ENCODE measurements at places on chromosomes 2 and 18.

DNA sequence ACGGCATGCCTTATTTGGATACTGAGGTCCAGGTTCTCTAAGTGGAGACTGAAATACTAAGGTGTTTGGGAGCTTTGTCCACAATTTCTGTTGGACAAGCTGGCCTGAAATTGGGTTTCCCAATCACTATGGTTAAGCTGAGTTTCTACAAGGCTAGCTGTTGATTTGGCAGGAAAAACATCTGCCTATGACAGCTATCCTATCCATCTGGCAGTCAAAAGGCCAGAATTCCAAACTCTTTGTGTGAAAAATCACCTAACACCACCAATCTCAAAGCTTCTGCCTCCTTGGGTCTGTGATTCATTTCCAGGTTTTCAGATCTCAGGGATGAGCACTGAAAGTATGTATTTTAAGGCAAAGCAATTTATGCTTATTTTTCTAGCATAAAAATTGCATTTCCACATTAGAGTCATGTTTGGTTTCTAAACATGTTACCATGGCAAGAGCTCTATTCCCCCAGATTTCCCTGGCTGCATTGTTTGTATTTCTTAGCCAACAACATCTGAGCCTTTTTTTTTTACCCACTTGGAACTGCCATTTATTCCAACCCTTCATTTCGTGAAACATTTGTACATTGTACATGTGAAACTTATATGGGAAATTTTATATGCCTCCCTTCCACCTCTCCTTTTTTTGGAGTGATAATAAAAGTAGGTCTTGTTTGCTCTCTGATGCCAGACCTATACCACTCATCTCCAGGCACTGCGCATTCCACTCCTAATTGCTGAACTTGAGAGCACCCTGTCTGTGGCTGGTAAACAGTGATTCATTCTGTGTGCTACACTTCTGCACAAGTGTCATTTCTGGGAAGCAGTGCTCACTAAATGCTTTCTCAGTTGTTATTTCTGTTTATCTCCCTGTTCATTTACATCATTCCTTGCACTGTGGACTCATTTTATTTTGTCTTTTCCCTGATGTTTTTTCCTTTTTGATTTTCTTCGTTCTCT lies 15.9 kb upstream of the CCDC85A start:
- DNase-seq, result no peak

GRCh38 chr18:3615374-3615985 lies 165.5 kb downstream of the TGIF1 start:
- DNase-seq, result no peak

GRCh38 chr2:237977380-237977779 lies 10.6 kb downstream of the UBE2F start:
- no peak for DNase-seq

- DNase-seq, result no peak
Measured at GRCh38 chr2:173264603-173265366, 89.9 kb upstream of the CDCA7 start.

- no peak for DNase-seq
Measured at GRCh38 chr2:206031162-206031784, 54.7 kb downstream of the INO80D start.

DNA sequence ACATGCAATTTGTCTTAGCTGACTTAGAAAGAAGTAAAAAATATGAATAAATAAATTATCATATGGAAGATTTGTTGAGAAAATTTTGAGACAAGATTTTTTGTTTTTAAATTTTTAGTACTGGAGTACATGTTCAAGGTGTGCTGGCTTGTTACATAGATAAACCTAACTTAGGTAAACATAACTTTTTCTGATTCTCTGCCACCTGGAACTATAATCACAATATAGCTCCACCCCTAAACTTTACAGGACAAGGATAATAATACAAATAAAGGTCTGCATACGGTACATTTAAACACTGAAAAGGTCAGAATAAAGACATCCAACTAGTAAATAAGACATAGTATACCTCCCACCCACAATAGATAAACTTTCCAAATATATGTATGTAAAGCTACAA lies 330.5 kb downstream of the LRRTM4 start:
- DNase-seq, result no peak

DNA sequence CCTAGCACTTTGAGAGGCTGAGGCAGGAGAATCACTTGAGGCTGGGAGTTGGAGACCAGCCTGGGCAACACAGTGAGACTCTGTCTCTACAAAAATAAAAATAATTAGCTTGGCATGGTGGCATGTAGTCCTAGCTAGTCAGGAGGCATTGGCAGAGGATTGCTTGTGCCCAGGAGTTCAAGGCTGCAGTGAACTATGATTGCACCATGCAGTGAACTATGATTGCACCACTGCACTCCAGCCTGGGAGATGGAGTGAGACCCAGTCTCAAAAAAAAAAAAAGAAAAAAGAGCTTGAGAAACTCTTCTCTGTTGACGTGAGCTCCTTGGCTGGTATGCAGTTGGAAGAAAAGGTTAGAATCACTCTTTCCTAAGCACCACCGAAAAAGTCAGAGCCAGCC lies 125.1 kb upstream of the TNP1 start:
- DNase-seq, result no peak

GRCh38 chr2:109124982-109125592 lies 3.9 kb upstream of the SH3RF3 start:
- DNase-seq, result no peak

DNA sequence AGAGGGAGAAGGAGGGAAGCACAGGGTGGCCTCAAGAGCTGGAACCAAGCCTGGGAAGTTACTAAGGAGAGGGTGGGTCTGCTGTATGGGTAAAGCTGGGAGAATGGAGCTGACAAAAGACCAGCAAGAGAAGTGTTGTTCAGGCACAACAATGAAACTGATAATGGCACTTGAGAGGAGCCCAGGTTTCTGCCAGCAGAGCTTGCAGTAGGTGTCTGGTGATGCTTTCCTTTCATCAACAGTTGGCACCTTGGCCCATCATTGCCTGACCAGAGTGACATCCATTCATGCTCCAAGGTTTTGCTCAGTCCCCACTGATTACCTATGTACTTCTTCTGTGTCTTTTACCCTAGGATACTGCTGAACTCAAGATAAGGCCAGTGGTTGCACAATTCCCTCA lies 92.9 kb upstream of the CXCR4 start:
- DNase-seq, result no peak

- no peak for DNase-seq
Measured at GRCh38 chr2:98805412-98806171, 74.7 kb upstream of the MGAT4A start.

- no peak for DNase-seq
Measured at GRCh38 chr2:100395532-100396350, 21.7 kb downstream of the CHST10 start.

DNA sequence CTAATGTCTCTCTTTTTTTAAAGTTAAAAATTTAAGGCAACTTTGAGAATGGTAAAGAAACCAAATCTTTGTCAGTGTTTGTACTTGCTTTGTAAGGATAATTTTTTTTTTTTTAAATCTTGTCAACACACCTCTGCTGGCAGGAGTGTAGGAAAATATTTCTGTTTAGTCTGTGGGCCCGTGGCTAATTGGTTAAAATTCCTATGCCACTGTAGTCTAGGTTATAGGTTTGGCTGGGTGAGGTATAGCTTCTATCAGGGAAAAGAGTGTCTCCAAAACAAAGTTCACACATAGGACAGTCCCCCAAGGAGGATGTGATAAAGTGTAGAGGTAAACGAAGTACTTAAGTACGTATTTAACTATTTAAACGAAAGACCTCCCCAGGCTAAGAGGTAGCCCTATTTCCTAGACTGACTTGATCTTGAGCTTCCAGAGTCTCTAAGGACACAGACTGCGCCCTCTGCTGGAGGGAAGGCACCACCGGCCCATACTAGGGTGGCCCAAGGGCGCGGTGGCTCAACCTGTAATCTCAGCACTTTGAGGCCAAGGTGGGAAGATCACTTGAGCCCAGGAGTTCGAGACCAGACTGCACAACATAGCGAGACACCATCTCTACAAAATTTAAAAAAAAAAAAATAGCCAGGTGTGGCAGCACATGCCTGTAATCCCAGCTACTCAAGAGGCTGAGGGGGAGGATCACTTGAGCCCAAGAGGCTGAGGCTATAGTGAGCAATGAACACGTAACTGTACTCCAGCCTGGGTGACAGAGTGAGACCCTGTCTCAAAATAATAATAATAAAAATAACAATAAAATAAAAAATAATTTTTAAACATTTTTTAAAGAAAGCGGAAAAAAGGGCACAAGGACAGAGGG lies 8.9 kb downstream of the TEX44 start:
- peak; percentile 66 for DNase-seq

GRCh38 chr2:196170213-196170605 lies 1.2 kb downstream of the STK17B start:
- no peak for DNase-seq

DNA sequence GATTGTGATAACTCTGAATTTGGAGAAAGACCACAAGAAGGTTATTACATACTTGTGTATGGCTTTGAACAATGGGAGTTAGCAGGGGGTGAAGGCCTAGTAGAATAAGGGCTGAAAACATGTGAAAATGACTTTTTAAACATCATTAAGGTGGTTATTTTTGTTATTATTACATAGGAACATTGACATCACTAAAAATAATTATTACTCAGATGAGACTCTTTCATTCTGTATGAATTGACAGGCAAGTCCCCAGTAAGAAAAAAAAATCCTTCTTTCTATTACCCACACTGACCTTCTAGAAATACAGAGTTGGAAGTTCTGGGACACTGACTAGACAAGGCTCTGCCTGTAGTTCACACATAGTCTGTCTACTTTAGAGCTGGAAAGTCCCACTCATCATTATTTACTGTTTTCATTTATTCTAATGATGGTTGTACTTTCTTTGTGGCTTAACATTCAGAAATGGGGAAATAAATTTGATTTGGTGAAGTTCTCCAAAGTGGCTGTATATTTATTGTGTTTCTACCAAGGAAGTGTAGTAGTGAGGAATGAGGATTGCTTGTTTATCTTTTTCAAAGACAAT lies 219.6 kb upstream of the EPAS1 start:
- DNase-seq, result no peak

DNA sequence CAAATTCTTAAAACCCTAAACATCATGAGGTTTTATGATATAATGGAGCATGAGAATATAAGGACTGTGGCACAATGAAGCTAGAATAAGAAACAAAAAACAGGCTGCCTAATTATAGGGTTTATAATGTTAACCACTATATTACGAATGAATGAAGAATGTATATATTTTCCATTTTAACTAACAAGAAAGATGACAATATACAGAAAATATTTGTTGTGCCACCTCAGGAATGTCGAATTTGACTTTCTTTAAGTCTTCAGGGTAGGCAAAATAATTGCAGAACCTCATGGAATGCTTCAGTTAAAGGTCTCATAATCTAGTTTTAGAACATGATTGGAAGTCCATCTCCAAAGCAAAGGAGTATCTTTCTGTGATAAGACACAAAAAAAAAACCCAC lies 282.9 kb upstream of the SLC8A1 start:
- no peak for DNase-seq

- no peak for DNase-seq
Measured at GRCh38 chr2:136356125-136357006, 238.4 kb upstream of the CXCR4 start.

- DNase-seq, result no peak
Measured at GRCh38 chr2:191202881-191203397, 42.3 kb upstream of the MYO1B start.

DNA sequence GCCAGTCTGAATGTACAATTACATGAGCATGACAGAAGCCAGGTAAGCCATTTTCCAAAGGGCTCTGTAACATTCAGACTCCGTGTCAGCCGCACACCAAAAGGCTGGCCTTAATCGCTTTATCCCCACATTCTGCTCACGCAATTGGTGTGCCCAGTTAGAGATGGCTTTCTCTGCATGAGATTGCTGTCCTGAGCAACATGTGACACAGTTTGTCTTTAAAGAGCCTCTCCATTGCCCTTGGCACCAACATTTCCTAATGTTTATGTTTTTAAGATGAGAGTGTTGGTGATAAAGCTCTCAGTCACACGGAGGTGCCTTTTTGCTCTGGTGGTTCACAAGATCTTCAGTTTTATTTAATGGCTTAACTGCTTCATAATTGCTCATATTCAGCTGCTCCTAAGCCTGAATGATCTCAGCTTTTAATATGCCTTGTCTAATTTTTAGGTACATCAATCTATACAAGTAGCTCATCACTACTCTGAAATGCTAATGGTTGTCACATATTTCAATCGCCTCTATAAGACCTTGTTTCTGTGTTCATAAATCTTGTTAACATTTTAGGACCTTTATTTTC lies 164.8 kb upstream of the ACVR2A start:
- DNase-seq, result no peak

DNA sequence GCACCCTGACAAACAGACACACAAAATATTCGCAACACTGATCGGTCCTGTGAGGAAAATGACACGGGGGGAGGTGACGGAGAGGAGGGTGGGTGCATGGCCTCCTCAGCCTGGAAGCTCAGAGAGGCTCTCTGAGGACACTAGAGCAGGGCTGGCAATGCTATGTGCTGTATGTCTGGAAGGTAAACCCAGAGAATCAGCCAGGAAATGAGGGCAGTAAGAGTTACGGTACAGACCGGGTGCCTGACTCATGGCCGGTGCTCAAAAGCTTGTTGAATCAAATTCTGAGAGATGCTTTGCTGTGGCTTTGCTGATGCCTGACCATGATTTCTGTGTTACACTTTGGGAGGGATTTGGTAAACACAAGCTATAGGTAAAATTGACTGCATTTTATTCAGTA lies 81.9 kb downstream of the CCDC93 start:
- DNase-seq, result no peak

- DNase-seq, result no peak
Measured at GRCh38 chr2:72033636-72034035, 114.0 kb downstream of the CYP26B1 start.

DNA sequence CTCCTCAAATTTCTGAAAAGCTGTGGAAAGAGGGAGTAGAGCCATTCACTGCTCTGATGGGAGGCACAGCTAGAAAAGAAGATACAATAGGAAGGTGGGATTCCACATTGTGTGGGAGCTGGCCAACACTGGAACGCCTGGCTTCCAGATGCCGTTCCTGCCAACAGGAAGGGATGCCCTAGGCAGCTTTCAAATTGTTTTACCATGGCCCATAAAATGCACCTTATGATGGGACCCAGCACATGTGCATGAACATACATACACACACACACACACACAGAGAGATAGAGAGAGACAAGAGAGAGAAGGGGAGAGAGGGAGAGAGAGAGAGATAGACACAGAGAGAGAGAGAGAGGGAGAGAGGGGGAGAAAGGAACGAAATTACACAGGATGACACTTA lies 86.1 kb upstream of the BZW1 start:
- DNase-seq, result no peak

- DNase-seq, result no peak
Measured at GRCh38 chr2:72623481-72623880, 202.4 kb downstream of the EXOC6B start.

DNA sequence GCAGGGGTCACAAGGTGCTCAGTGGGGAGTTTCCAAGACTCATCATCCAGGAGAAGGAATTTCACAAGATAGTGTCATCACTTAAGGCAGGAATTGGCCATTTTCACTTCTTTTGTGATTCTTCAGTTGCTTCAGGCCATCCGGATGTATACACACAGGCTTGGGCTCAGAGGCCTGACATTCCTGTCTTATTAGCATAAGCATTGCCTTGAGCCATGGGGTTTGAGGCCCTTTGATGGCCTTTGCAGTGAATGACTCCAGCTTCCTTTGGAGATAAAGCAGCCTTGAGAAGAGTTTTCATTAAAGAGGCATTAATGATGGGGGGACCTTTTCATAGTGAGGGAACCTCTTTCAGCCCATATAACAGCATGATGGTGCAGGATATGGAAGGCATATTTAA lies 366.0 kb upstream of the CNTNAP5 start:
- no peak for DNase-seq

All from stimulated activated CD8-positive, alpha-beta memory T cell treated with anti-CD3 and anti-CD28 coated beads, Interleukin-7, amount 100 ng/mL, for 48 hours (primary cell).